ENCODE measurements at places on chromosomes 13 and 19.

DNA sequence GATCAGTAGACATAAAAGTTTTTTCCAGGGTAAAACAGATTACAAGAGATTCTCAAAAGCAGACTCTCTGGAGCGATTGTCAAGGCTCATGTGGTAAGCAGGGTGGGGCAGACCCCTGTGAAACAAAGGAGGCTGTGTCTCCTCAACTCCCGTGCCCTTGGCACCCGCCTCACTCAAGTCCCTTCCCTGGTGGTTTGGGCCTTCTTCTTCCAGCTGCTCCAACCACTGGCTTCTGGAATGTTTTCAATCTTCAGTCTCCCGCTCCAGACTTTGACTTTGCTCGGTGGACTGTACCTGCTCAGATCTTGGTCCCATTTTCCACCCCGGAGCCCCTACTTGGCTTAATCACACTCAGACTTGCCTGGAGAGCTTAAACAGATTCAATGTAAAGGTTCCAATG lies 74.8 kb upstream of the STK24 start:
- DNase-seq, result no peak

GRCh38 chr13:49776871-49777270 lies 15.6 kb downstream of the KPNA3 start:
- no peak for DNase-seq

GRCh38 chr13:31051999-31052398 lies 109.7 kb downstream of the HSPH1 start:
- no peak for DNase-seq

DNA sequence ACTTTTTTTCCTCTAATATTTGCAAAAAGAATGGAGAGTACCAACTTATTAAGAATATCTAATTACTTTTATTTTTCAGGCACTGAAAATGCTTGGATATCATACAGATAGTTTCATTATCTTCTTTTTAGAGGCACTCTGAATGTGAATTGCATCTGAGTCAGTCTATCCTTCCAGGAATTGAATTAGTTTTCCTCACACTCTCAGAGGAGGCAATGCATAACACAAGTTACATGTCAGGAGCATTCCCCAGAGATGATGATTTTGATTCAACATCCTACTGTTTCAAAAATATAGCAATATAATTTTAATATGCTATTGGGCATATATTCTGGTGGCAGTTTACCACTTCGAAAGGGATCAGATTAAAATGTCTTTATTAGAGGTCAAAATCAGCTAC lies 1315.4 kb downstream of the PCDH9 start:
- DNase-seq, result no peak

DNA sequence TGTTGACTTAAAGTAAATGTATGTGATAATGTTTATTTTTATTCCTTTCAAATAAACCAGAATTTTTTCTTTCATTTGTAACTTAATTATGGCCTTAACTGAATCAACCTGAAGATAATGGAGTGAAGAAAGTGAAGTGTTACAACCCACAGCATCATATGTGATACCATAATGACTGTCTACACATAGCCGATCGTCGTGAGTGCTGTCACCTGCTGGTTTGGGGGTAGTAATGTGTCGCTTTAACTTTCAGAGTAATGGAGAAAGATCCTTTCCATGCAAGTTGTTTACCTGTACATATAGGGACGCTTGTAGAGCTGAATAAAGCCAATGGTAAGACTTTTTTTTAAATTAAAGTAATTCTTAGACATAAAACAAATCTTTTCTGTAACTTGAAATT lies 9.9 kb downstream of the CDC16 start:
- no peak for DNase-seq

DNA sequence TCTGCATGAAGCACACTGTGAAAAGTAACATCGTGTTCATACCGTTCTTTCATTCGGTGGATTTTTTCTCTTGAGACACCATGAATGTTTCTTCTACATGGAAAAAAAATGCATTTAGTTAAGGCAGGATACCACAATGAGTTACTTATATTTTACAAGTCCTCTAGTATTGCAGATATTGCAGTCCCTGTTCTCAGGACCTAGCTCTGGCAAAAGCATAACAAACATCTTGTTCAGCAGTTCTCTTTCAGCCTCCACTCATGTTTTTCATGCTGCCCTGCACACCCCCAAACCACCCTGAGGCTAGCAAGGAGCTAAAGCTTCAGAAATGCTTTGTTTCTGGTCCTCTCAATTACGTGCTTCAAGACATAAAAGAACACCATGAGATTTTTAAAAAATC lies 24.8 kb downstream of the N4BP2L1 start:
- no peak for DNase-seq

DNA sequence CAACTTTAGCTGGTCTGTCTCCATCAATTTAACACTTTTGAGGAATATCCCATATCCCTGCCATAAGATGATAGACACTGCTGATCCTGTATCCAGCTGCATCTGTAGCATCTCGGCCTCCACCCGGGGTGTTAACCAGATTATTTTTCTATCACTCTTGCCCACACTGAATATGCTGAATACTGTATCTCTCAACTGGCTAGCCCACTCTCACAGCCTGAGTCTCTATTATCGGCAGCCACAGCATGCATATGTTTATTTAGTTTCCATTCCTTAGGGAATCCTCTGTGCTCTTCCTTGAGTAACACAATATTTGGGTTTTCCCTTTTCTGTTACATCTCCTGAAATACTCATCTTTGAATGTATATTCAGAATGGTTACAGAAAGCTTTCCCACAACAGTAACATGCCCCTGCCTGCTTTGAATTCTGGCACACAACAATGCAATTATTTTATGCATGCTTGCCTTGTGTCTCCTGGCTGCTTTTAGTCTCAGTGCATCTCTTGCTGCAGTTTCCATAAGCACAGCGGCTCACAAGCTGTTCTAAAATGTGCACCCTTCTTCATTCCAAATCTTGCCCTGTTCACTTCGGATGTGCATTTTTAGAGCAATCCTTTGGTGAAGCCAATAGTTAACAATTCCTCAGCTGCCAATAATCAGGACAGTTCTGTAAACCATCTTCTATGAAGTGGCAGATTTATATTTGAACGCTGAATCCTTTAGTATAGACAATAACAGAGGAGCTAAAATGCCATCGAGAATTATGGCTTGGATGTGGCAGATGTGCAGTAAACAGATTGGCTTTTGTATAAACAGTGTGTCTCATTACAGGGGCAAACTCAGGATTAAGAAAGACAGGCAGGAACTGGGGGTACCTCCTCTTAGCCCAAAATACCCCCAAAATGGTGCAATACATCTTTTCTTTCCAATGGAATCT lies 261.9 kb upstream of the SOX21 start:
- DNase-seq, result no peak

GRCh38 chr19:30448386-30449077 lies 76.3 kb downstream of the ZNF536 start:
- DNase-seq, result no peak

GRCh38 chr19:12953799-12954611 lies 3.0 kb downstream of the GADD45GIP1 start:
- DNase-seq, result no peak

GRCh38 chr13:111114362-111115060 lies 599 bp upstream of the ARHGEF7 start:
- DNase-seq, result peak; percentile 38

DNA sequence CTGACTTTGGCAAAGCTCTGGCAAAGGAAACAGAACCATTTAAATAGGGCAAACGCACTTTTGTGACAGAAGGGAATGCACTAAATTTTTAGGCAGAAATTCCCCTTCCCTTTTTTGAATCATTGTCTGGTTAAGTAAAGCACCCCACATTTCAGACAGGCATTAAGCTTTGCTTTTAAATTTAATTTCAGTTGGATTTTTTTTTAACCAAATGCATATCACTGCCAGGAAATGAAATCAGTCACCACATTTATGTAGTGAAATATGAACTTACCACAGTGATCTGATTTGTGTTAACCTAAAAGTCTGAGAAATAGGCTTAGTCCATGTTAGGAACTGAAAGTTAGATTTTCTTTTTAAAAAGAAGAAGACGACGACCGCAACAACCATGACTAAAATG lies 10.8 kb downstream of the GPR183 start:
- no peak for DNase-seq

- peak; percentile 16 for DNase-seq
Observed at GRCh38 chr19:16589917-16590316, 17.7 kb upstream of the SLC35E1 start.

GRCh38 chr13:98977568-98978265 lies at the start of gene DOCK9:
TSS of gene DOCK9 (minus strand) at chr13:98978064. CDS start at chr13:98977909, 155 bp downstream.
- no peak for DNase-seq

GRCh38 chr19:5823579-5824281 lies 15.8 kb downstream of the FUT6 start:
- DNase-seq, result no peak

GRCh38 chr19:30332445-30333234 lies 39.5 kb upstream of the ZNF536 start:
- DNase-seq, result no peak
